ENCODE measurements at places on chromosomes 2 and 18.

DNA sequence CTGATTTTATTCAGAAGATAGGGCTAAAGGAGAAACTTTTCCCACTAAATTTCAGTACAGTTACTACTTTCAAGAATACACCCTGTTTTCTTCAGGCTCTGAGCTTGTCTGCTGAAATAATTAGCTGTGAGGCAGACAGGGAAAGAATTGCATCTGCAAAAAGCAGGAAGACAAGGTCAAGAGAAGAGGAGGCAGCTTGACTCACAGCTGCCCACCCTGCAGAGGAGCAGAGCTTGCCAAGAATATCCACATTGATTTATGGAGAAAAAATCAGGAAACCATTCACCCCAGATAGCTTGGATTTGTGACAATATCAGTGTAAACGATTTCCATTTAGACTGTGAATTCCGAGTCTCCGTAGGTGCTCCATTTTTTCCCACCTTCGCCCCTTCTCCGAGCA is 49.0 kb downstream of the ACTR2 start:
- no peak for DNase-seq

DNA sequence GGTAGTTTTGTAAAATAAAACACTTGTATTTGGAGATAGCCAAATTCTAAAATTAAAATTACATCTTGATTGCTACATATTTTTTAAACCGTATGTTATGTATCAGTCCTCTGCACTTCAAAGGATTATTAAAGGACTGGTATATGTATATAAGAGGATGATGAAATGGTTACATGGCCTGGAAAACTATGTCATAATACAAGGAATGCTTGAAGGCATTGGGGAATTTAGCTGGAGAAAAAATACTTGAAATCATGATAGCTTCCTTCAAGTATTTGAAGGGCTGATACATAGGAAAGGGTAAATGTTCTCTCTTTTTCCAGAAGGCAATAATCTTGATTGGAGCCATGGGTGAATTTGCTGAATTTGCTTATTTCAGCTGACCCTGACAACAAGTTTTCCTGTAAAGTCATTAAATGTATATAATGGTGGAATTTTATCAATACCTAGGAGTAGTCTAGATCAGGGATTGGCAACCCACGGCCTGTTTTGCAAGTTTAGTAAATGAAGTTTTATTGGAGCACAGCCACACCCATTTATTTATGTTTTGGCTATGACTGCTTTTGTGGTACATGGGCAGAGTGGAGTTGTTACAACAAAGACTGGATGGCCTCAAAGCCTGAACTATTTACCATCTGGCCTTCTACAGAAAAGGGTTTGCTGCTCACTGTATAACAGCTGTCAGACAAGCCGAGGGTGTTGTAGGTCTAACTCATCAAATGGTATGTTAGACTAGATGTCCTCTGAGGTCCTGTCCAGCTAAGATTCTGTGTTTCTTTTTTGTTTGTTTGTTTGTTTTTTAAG is 34.4 kb downstream of the ACYP2 start:
- peak; percentile 40 for DNase-seq

DNA sequence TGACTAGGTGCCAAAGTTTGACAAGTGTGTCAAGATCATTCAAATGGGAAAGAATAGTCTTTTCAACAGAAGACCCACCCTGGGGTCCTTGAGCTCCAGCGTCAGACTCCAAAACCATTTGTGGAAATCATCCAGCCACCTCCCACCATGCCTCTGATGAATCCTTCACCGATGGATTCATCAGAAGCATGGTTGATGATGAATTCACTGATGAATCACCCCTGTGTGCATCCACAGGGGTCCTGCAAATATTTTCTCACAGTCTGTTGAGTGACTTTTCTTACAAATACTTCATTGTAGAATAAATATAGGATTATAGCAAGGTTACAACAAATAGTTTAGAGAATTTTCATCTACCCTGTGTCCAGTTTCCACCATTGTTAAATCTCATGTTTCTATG is 4.3 kb downstream of the UGT1A9 start:
- peak; percentile 8 for DNase-seq

- DNase-seq = no peak
These were observed 109.9 kb upstream of the CAB39 start for GRCh38 chr2:230602562-230603230.

DNA sequence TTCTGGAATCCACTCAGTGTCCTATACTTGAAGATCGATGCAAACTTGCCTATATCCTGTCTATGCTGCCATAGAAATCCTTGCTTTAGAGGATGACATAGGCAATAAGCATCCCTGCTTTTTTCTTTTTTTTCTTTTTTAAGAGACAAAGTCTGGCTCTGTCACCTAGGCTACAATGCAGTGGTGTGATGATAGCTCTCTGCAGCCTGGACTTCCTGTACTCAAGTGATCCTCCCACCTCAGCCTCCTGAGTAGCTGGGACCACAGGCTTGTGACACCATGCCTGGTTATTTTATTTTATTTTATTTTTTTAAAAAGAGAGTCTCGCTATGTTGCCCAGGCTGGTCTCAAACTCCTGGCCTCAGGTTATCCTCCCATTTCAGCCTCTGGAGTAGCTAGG is 76.9 kb downstream of the LBH start:
- DNase-seq = no peak

GRCh38 chr2:84442888-84443287 is 16.2 kb downstream of the SUCLG1 start:
- no peak for DNase-seq

DNA sequence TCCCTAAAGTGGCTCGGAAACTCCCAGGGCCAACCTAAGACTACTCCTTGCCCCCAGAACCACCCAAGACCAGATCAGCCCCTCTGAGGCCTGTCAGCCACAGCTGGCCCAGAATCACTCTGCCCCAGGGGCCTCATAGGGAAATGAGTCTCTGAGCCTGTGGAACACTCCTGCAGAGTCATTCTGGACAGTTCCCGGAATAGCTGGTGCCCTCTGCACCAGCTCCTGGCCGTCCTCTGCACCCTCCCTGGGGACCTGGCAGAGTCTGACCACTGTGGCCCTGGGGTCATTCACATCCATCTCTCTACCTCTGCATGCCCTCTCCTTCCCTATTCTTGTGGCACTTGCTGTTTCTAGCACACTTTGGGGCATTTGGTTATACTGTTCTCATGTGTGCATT is 14.6 kb upstream of the TMEM214 start:
- DNase-seq = no peak

- no peak for DNase-seq
These were observed 19.3 kb downstream of the TGFA start for GRCh38 chr2:70534183-70534836.

DNA sequence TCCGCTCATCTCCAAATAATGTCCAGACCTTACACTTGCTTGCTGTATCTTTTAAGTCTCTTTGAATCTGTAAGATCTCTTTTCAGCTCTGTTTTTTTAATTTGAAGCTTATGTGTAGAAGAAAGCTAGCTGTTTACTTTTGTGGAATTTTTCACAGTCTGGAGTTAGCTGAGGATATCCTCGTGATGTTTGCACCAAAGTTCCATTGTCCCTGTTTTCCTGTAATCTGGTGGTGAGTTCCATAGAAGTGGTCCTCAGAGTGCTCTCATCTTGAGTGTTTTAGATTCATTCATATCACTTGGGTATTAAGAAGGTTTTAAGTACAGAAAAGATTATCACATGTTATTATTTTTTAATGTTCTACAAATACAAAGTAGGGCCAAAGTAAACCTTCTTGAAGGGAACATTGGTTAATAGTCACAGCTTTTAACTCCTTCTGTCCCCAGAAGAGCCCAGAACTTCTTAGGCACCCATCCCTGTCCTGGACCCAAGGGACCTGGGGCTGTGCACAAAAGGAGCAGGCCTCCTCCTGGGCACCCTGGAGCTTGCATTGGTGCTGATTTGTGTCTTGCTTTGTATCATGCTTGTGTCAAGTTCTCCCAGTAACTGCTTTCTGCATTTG is 15.0 kb downstream of the MLPH start:
- no peak for DNase-seq

GRCh38 chr2:174859563-174860169 is 95.4 kb upstream of the CHRNA1 start:
- DNase-seq = no peak

DNA sequence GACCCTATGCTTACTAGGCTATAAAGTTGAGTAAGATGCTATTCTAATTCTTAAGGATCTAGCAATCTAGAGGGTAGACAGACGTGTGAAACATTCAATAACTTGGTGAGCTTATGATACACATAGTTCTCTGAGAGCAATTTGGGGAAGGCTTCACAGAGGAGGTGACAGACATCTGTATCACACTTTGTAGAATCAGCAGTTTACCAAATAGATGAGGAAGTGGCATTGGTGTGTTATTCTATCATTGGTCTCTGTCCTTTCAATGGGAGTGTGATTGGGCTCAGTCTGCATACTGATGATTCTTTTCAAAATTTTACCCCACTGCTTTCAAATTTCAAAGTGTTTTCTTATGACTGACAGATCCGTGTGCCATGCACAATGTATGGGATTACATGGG is 47.0 kb upstream of the TMEM178A start:
- no peak for DNase-seq

- DNase-seq = no peak
These were observed 129.4 kb downstream of the ZEB2 start for GRCh38 chr2:144390424-144391020.

- no peak for DNase-seq
These were observed 299.5 kb upstream of the SOX11 start for GRCh38 chr2:5392658-5393057.

DNA sequence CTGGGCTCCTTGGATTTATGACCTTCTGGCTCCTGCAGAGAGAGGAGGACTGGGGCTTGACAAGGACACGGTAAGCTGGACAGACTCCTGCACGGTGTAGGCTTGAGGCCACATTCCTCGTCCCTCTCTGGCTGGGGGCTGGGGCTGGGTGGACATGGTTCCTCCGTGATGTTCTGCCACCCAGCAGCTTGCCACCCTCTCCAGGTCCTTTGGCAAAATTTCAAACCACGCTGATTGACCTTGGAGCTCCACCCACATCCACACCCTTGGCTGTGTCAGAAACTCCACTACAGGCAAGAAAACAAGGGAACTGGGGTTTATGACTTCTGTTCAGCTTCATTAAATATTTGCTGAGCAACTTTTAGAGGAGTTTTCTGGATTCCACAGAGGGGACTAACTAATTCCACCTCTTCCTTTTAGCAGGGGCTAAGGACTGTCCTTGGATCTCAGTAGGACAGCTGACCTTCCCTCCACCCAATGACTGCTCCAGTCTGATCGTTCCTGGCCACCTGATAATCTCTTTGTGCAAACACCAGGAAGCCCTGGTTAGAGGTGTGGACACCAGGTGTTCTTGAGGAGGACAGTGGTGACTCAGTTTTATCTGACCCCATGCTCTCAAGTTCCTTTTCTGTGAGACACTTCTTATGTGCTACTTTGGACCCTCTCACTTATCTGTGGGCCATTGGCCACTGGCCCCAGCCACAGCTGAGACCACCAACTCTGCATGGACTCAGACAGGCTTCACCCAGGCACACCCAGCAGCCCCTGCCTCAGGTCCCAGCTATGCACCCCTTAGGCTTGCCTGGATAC is 29.3 kb downstream of the GPR55 start:
- no peak for DNase-seq

DNA sequence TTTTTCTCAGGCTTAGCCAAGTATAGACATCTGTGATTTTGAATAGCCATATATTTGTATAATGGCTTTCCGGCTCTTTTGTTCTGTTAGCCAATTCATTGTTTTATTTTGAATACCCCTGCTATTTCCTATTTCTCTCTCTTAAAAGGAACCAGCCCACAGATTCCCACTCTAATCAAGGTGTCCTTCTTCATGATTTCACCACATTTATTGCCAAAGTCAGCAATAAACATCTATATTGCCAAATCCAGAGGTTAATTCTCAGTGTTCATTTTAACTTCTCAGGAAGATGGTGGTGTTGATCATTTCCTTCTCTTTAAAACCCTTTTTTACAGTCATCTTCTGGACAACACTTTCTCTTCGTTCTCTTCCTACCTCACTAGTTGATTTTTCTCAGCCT is 13.1 kb upstream of the ITPRID2 start:
- DNase-seq = no peak

DNA sequence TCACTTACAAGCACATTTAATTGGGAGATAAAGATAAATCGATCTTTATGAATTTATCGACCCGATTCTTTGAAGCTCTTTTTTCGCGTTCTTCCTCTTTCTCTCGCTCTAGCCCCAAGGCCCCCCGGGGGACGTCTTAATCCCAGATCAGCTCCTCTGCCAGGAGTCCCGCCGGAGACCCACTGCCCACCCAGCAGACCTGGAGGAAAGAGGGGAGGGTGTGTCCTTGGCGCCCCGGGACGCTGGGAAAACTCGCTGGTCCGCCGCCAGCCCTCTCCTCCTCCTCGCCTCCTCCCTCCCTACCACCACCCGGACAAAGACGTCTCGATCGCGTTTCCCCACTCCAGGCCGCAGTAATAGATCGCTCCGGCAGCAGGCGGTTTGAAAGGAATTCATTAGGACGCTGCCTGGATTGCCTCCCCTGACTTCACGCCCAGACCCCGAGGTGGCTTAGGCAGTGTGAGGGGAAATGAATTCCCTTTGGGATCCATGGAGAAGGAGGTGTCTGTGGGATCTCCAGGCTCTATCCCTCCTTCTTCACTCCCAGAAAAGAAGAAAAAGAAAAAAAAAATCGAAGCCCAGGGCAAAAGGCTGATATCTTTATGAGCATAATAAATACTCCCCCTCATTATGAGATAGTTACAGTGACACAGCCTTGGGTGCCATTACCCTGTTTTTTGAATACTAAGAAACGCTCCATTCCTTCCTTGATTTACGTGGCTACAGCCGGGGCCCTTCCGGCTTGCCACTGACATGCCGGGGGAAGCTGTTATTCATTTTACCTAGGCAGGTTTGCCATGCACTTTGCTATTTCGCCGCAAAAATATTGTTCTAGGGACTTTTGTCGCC is 1.8 kb upstream of the GBX2 start:
- DNase-seq = no peak

GRCh38 chr2:232386740-232387450 is 8.3 kb downstream of the ALPP start:
- DNase-seq = no peak

DNA sequence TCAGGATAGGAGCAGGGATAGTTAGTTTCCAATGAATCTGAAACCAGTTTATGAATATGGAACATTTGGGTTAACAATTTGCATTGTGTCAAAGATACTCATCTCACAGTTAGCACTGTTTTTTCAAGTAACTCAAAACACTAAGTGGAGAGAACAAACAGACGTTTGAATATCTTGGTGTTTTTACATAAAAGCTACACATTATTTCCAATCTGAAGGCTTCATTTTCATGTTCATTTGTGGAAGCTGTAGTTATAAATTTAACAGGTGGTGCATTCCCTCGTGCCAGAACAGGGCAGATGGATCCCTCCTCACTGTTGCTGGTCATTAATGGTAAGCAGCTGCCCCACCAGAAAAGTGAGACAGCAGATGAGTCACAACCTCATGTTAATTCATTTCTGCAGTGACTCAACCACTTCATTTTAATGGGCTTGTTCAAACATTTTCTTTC is 286.9 kb downstream of the TMX3 start:
- DNase-seq = peak; percentile 43

GRCh38 chr2:15736396-15737180 is 144.9 kb downstream of the DDX1 start:
- no peak for DNase-seq

GRCh38 chr2:107068069-107068916 is 182.3 kb upstream of the ST6GAL2 start:
- no peak for DNase-seq
